Central memory CD4-positive, alpha-beta T cell (primary cell): ENCODE measurements at places on chromosomes 5 and 9.

GRCh38 chr9:109945573-109945972, 165.6 kb downstream of the PALM2AKAP2 start:
- DNase-seq = no peak

DNA sequence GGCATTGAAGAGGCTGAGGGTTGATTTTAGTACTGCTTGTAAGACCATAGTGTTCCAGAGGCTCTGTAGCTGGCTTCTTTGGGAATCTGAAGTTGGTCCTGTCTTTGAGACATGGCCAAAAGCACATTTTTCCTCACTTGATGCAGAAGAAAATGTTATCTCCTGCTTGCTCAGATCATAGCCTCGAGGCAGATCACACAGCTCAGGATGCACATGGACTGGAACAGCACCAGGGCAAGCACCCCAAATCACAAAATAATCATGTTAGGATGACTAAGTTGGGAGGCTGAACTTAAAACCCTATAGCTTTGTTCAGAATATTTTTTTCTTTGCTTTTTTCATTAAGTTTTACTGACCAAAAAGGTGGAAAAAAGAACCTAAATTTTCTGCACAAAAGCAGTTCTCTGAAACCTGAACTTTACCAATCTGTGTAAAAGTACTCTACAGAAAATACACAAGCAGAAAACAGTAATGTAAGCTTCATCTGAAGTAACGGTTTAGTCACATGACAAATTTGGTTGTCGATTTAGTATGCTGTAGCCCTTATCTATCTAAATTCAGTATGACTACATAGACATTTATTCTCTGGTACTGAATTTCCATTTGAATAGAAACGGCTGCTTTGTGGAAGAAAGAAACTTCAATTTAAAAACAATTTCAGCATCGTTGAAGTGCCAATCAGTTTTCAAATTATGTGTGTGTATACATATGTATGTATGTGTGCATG, 3.4 kb downstream of the KLHL9 start:
- no peak for DNase-seq

DNA sequence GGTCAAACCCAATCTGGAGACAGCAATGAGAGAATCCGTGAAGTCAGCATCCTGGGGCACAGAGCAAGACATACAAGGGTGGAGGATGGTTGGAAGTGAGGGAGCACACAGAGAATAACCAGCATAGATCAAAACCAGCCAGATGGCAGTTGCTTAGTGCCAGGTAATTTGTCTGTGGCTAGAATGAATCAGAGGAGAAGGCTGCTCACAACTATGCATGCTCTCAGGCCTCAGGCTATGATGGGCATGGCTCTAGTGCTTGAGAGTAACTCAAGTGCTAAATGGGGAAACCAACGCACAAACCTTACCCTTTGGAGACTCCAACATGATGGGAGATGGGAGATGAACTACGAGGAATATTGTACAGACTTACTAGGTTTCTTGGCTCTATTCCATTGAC, 160.8 kb downstream of the DMRT2 start:
- no peak for DNase-seq

GRCh38 chr5:180133551-180133950, 62.0 kb upstream of the RNF130 start:
- no peak for DNase-seq

DNA sequence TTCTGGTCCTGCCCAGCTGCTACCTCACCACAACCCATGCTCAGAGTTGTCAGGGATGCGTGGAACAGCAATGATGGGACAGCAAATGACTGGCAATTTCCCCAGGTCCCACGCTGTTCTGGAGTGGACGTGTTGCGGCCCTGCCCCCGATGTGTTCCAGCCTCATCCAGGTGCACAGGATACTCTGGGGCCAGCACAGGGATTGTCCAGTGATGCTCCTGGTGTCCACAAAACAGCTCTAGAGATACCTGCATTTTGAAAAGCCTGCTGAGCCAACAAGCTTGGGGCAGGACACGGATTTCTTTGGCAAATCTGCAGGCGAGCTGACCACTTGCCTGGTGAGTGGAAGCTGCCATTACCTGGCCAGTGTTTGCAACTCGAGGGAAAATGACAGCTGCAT, 88.7 kb downstream of the ANKRD33B start:
- no peak for DNase-seq

GRCh38 chr9:114522286-114522685, 17.0 kb upstream of the WHRN start:
- DNase-seq = no peak

DNA sequence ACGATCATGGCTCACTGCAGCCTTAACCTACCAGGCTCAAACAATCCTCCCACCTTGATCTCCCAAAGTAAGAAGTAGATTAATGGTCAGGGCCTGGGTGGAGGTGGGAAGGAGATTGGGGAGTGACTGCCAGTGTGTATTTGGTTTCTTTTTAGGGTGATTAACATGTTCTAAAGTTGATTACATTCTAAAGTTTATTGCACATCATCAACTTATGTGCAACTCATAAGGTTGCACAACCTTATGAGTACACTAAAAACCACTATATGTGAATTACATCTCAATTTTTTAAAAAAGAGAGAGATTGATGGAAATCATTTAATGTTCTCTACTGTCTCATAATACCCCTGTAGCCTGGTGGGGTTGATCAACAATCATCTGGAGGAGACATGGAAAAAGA, 218.1 kb downstream of the AOPEP start:
- no peak for DNase-seq

- no peak for DNase-seq
These were observed 10.3 kb upstream of the ADCY2 start for GRCh38 chr5:7385681-7386080.
